ENCODE measurements at places on chromosomes 2 and 18.

GRCh38 chr2:26457251-26457666 lies 20.7 kb downstream of the OTOF start:
- no peaks in the 10 kb centered on the region for H3K27me3 ChIP-seq
- no peak overlapping the region for H3K4me3 ChIP-seq
- no peaks in the 10 kb centered on the region for H3K36me3 ChIP-seq
- DNase-seq = no peak
- H3K4me1 ChIP-seq = no peaks in the 10 kb centered on the region
- no peak overlapping the region for H3K27ac ChIP-seq

DNA sequence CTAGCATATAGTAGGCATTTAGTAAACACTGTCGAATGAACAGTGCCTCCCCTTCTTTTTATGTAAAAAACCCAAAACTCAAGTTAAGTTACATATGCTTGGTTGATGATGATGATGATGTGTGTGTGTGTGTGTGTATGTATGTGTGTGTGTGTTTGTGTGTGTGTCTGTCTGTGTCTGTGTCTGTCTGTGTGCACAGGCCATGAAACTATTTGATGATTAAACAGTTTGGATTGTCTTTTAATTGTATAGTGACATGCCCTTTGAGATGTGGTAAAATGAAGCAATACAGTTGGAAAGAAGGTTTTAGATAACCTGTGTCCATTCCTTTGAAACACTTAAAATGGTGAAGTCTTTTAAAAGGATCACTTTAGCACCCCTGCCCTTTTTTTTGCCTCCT lies 105.6 kb downstream of the MAP4K4 start:
- peaks cover 5% of the 10 kb centered on the region for H3K4me1 ChIP-seq
- DNase-seq = no peak
- H3K36me3 ChIP-seq = no peaks in the 10 kb centered on the region
- H3K27ac ChIP-seq = no peak overlapping the region
- no peaks in the 10 kb centered on the region for H3K27me3 ChIP-seq

DNA sequence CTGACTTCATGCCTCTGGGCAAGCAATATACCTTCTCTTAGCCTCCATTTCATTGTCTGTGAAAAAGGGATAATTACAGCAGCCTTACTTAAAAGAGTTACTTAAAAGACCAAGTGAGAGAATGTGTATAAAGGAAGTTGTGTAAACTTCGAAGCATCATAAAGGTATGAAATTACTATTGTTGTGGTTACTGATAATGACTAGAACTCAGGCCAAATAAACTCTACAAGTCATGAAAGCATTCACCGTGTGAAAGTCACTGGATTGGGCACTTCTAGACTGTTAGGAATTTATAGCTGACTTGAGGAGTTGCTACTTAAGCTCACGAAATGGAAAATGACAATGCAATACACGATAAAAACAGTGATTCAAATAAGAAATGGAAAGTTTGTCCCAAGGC lies 67.4 kb upstream of the HAAO start:
- DNase-seq = no peak
- no peaks in the 10 kb centered on the region for H3K36me3 ChIP-seq
- no peak overlapping the region for H3K4me3 ChIP-seq
- no peaks in the 10 kb centered on the region for H3K27me3 ChIP-seq

DNA sequence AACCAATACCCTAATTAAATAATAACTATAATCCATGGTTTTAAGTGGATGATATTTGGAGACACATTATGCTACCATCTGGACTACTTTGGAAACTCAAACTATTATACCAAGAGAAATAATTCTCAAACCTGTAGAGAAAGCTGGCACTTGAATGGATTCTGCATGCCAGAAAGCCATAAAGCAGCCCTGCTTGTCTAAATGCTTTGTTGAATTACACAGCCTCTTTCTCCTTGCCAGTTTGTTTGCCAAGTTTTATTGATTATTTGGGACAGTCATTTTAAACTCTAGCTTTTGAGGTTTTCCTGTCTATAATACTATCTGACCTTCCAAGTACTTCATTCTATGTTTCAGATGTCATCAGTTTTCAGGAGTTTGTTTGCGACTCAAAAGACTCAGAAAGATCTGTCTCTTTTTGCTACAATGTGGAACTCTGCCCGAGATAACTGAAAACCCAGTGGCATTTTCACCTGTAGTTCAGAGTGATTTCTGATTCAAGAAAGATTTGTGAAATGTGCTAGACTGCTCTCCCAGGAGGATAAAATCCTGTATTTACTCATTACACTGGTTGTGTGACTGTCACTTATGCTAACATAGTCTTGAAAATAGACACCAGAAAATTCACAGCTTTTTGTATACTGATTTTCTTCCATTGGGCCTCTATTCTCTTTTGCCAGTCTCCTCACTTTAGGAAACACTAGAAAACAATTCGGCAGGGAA lies 29.2 kb upstream of the MBOAT2 start:
- no peak overlapping the region for H3K4me3 ChIP-seq
- H3K27me3 ChIP-seq = no peaks in the 10 kb centered on the region
- H3K27ac ChIP-seq = no peak overlapping the region
- no peaks in the 10 kb centered on the region for H3K4me1 ChIP-seq

DNA sequence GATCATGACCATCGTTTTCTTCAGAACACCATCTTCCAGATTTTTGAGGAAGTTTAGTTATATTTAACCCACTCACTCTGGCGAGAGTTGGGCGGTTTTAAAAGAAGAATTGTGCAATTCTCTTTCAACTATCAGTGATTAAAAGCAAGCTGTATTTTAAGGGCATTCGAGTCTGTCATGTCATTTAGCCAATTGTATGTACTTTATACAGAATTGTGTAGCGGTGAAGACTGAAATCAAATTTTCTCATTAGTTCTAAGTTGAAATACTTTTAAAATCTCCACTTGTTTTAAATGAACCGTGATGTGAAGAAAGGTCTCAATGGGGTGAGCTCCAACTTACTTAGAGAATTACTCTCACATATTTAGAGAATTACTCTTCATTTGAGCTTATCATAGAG lies 214.6 kb upstream of the DTNA start:
- no peaks in the 10 kb centered on the region for H3K36me3 ChIP-seq
- H3K27ac ChIP-seq = no peak overlapping the region
- no peak for DNase-seq
- H3K27me3 ChIP-seq = no peaks in the 10 kb centered on the region

DNA sequence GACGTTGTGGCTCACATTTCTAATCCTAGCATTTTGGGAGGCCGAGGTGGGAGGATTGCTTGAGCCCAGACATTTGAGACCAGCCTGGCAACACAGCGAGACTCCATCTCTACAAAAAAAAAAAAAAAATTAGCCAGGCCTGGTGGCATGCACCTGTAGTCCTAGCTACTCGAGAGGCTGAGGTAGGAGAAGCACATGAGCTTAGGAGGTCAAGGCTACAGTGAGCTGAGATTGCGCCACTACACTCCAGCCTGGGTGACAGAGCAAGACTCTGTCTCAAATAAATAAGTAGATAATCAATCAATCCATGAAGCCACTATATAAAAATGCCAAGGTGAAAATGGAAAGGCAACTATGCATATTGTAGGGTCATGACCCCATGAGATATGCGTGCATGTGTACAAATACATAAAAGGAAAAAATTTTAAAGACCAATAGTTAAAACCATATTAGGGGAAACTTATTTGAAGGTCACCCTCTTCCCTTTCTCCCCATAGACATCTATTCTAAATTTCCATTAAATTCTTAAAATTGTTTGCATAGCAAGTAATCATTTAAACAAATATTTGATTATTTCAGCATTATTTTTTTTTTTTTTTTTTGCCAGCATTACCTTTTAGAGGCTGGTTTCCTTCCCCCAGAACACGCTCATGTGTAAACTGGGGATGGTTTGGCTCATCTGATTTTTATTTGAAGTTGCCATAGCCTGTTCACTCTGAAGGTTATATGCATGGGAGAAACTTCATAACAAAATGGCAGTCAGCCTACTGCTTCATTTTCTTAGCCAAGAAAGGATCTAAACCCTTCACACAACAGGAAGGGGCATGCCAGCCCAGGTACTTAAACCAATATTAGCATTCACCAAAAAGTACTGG lies 37.3 kb upstream of the TMEM247 start:
- peaks cover 25% of the 10 kb centered on the region for H3K4me1 ChIP-seq
- no peak overlapping the region for H3K27ac ChIP-seq
- no peaks in the 10 kb centered on the region for H3K36me3 ChIP-seq

DNA sequence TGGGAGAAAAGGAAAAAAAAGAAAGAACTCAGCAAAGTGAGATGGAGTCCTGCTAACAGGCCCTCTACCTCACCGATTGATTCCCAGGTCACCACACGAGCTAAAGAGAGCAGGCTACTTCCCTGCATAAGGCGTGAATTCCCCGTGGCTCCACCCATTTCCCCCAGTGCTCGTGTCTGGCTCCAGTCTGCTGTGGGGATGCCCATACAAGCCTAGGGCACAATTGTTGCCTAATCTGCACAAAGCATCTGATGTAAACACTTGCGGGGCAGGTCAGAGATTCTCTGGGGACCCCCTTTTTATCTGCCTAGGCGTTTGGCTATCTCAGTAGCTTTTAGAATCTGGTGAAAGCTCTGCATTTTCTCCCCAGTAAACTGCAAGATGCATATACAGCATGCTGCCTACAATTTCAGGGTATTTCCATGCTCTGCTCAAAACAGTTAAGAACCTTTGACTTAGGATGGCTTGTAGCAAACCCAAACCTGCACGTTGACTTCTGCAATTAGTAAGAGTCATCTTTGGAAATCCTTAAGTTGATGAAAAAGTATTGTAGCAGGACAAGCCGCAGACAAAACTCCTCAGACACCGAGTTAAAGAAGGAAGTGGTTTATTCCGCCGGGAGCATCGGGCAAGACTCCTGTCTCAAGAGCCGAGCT lies 34.8 kb downstream of the MYO3B start:
- no peak overlapping the region for H3K27ac ChIP-seq
- H3K27me3 ChIP-seq = no peaks in the 10 kb centered on the region
- no peaks in the 10 kb centered on the region for H3K4me1 ChIP-seq
- no peak for DNase-seq

- DNase-seq = no peak
- no peaks in the 10 kb centered on the region for H3K4me1 ChIP-seq
- no peak overlapping the region for H3K4me3 ChIP-seq
Observed at GRCh38 chr2:65775839-65776238, 343.4 kb upstream of the SPRED2 start.

DNA sequence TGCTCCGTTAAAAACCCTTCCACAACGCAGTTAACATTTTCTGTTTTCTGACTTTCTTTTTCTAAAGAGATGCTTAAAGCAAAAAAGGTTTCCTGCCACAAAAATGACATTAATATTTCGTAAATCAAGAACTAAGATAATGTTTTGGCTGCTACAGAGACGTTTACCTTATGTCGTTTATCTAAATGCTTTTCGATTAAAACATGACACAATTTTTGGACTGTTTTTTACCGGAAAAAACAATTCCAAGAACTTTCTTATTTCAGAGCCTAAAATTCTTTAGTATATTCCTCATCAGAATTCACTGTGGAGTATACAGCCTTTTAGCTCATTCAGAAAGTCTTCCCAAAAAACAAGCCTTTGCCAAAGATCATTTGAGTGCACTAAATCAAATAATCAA lies 278.0 kb upstream of the TCF4 start:
- H3K36me3 ChIP-seq = no peaks in the 10 kb centered on the region
- no peak overlapping the region for H3K27ac ChIP-seq
- DNase-seq = no peak
- no peaks in the 10 kb centered on the region for H3K27me3 ChIP-seq

DNA sequence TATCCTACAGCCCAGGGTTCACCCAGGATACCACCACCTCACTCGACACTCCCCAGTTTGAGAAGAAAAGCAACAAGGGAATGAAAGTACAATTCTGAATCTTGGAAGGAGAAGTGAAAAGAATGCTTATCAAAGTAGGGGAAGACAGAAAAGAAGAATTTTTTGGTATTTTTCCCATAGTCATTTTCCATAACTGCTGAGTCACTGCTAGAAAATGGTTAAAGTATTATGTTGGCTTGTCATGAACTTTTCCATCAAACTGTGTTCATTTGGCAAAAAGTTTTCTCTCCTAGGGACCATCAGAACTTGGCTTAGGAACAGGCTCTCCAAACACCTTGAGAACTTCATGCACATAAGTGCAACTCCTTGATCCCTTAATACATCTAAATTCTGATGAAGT lies 192.0 kb downstream of the BCL11A start:
- no peaks in the 10 kb centered on the region for H3K4me1 ChIP-seq
- H3K27me3 ChIP-seq = no peaks in the 10 kb centered on the region
- DNase-seq = no peak
- H3K36me3 ChIP-seq = no peaks in the 10 kb centered on the region

DNA sequence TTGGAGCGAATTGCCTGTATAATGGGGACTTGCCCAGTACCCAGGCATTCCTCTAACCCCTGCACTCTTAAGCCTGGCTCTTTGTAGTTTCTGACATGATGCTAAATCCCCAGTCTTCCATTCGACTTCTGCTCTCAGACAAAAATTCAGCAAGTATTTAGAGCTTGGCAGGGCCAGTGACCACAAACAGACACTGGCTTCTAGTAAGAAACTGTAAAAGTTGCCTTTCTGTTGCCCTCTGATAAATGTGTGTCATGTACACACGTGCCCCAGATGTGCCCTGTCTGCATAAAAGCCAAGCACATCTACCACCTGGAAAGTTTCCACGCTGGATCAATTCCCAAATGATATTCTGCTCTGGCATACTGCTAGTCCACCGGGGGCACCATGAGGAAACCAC lies 18.0 kb downstream of the PAX3 start:
- no peak for DNase-seq
- H3K27ac ChIP-seq = no peak overlapping the region
- H3K4me1 ChIP-seq = no peaks in the 10 kb centered on the region
- H3K27me3 ChIP-seq = no peaks in the 10 kb centered on the region

DNA sequence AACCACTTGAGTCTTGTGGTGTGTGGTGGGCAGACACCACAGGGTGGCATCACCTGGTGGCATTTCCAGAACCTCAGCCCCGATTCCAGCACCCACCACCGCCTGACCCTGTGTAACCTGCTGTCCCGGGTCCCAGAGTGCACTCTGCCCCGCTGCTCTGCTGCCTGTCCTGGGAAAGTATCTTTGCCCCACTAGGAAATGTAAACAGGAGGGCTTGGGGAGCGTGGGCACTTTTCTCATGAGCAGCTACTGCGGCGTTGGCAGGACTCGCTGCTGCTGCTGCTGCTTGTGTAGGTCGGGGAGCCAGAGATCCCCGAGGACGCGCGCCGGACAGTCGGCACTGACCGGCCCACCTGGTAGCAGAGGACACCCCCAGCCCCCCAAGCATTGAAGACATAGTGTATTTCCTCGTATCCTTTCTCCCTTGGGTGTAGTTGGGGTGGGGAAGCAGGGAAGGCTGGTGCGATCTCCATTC lies 13.4 kb downstream of the DTYMK start:
- H3K27me3 ChIP-seq = no peaks in the 10 kb centered on the region
- H3K4me3 ChIP-seq = no peak overlapping the region
- H3K36me3 ChIP-seq = peaks cover 78% of the 10 kb centered on the region
- DNase-seq = no peak

All from naive thymus-derived CD4-positive, alpha-beta T cell (primary cell).